ENCODE measurements at places on chromosomes 2 and 18.

DNA sequence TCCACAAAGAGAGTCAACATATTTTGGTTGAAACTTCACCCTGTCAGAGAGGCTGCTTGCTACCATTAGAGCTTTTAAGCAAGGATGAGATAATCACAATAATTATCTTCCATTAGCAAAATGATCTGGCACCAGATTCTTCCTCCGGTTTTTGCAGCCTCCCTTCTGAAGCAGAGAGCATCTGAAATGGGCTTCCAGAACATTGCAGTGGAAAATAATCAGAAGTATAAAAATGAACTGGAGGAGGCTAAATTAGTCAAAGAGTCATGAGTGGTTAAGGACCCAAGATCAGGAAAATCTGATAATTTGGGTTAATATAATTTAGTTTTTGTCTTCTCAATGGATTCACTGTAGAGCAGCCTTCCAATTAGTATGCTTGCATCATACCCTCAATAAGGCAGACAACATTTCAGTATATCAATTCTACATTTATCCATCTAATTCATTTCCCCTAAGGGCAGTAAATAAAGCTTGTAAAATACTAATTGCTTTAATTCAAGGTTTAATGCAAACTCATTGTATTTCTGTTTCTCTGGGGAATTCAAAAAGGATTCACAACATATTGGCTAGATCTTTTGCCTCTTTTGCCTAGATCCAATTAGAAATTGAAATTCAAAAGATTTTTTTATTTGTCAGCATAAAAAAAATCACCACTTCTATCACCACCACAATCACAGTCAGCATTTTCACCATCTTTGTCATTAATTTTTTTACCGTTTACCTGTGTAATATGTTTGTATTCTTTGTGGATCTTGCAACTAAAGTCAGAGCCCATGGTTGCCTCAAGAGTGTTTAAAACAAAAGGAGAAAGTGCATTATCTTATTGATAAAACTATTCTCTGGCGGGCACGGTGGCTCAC, 537.2 kb upstream of the DCC start:
- DNase-seq = peak; percentile 93

- DNase-seq = no peak
Observed at GRCh38 chr2:23550553-23550952, 165.6 kb downstream of the KLHL29 start.

DNA sequence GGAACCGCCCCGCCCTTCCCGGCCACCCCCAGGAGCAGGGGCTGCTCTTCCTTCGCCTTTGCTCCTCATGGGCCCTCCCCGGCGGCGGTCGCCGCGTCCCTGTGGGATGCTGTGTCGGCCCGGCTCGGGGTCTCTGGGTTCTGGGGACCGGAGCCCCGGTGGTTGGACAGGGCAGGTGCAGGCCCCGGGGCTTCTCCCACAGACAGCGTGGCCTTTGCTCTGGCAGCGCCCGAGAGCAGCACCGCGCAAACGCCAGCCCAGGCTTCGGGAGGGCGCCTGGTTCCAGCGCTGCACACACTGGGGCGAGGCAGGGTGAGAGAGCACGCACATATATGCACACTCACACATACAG, 9.0 kb upstream of the KCNG2 start:
- no peak for DNase-seq

DNA sequence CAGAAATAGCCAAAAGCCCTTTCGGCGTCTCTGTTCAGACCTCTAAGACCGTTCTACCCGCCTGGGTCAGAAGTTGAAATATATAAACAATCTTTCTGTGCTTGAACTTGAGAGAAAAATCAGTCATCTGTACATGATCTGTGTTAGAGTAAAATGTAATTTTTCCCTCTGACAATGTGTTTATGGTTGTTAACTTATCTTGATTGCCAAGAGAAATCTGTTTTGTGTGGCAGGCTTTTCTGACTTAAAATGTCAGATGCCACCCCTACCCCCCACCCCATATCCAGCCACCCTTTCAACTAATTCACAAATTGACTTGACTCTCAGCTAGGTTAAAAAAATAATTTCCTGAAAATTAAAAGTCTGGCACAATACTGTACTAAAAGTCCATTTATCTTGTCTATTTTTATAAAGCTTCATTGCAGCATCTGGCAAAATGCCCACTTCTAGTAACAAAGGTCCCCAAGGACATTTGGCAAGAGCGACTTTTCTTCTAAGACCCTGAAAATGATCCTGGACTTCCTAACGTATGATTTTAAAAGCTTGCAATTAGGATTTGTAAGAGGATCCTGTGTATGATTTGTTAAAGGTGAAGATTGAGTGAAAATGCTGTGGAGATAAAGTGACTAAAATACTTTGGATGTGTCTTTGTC, 304.2 kb downstream of the EPHA4 start:
- DNase-seq = no peak

DNA sequence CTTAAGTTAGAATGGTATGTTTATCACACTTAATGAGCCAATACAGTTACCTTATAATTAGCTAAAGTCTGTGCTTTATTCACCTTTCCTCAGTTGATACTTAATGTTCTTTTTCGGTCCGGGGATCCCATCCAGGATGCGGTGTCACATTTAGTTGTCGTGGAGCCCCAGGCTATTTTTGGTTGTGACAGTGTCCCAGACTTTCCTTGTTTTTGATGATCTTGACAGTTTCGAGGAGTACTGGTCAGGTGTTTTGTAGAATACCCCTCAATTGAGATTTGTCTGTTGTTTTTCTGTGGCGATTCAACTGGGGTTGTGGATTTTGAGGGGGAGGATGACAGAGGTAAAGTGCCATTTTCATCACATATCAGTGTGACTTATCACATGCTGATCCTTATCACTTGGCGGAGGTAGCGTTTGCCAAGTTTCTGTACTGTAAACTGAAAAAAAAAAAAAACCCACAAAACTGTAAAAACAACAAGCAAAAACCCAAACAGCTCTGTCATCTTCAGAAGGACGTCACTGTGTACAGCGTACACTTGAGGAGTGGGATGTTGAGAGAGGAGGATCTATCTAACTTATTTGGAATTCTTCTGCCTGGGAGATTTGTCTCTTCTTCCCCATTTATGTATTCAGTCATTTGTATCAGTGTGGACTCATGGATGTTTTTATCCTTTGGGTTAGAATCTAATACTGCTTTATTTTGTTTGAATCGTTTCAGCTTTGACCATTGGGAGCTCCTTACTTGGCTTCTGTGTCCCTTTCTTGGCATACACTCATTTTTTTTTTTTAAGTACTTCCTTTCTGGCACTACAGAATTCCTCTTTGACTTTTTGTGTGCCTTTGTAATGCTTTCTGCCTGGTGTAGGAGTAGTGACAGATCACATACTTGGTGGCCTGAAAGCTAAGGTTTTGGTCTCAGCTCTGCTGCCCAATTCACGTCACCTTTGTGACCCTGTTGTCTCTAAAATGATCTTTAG, 68.1 kb downstream of the FMNL2 start:
- DNase-seq = no peak

- no peak for DNase-seq
Observed at GRCh38 chr2:145599756-145600155, 1079.8 kb upstream of the ZEB2 start.

GRCh38 chr2:155379494-155379893, 681.0 kb downstream of the KCNJ3 start:
- no peak for DNase-seq

GRCh38 chr2:239109041-239109927, 261.4 kb downstream of the TWIST2 start:
- no peak for DNase-seq

- peak; percentile 92 for DNase-seq
Observed at GRCh38 chr2:199309973-199310372, 147.8 kb downstream of the SATB2 start.

GRCh38 chr2:11134349-11134748, 20.9 kb upstream of the SLC66A3 start:
- DNase-seq = no peak

GRCh38 chr18:9913151-9913525, 678 bp upstream of the VAPA start:
- DNase-seq = no peak

GRCh38 chr2:179037807-179038206, 12.1 kb downstream of the CCDC141 start:
- DNase-seq = no peak

DNA sequence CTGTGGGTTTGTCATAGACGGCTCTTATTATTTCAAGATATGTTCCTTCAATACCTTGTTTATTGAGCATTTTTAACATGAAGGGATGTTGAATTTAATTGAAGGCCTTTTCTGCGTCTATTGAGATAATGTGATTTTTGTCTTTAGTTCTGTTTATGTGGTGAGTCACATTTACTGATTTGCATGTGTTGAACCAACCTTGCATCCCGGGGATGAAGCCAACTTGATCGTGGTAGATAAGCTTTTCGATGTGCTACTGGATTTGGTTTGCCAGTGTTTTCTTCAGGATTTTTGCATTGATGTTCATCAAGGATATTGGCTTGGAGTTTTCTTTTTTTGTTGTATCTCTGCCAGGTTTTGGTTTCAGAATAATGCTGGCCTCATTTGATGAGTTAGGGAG, 60.5 kb downstream of the GTF3C3 start:
- DNase-seq = no peak

DNA sequence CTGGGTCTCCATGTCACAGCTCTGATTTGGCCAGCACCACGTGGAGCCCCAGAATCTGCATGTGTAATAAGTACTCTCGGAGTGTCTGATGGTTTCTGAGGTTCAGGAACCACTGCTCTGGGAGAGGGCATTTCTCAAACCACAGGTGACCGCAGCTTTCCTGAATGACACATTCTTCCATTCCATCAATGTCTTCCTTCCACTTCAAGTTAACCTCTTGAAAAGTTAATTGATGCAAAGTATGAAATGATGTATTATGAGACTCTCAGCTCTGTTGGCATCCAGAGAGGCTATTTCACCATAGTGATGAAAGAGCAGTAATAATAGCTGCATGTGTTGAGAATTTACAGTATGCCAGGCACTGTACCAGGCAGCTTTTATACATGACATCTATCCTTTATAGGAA, 61.3 kb upstream of the CRIM1 start:
- no peak for DNase-seq

- no peak for DNase-seq
Observed at GRCh38 chr18:10184776-10185175, 269.7 kb upstream of the APCDD1 start.

- no peak for DNase-seq
Observed at GRCh38 chr2:9143264-9143815, 63.3 kb upstream of the ASAP2 start.

DNA sequence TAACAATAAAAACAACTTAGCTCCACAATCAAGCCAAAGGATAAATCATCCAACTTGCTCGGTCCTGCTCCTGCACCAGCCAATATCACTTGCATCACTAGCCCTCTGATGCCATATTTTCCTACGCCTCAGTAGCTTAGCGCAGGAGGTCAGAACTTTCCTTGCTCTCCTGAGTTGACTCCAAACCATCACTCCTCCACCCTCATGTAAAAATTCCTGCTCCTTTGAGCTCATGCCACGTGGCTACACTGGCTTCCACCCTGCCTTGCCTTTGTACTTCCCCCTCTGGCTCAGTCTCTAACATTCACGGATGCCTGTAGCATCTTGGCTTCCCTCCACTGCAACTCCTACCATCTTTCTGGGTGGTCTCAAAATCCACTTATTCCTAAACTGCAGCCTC, 25.2 kb downstream of the AAK1 start:
- no peak for DNase-seq

GRCh38 chr2:26335231-26335630, 10.7 kb upstream of the SELENOI start:
- no peak for DNase-seq
